ENCODE measurements at places on chromosomes 13 and 19.

DNA sequence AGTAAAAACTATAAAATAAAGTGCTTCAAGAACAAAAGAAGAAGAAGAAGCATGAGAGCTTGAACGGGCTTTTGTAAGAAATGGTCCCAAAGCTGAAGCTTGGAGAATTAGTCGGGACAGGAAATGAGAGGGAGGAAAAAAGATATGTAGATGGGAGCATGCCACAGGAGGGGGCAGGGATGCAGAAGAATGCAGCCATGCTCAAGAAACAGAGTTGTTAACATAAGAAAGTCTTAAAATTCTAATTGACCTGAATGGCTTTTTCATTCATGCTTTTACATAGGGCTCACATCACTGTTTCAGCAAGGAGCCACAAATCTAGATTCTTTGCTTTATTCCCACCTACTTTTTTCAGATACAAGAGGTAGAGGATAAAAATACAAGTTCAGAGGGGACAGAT lies 27.7 kb upstream of the NBEA start:
- DNase-seq, result no peak

DNA sequence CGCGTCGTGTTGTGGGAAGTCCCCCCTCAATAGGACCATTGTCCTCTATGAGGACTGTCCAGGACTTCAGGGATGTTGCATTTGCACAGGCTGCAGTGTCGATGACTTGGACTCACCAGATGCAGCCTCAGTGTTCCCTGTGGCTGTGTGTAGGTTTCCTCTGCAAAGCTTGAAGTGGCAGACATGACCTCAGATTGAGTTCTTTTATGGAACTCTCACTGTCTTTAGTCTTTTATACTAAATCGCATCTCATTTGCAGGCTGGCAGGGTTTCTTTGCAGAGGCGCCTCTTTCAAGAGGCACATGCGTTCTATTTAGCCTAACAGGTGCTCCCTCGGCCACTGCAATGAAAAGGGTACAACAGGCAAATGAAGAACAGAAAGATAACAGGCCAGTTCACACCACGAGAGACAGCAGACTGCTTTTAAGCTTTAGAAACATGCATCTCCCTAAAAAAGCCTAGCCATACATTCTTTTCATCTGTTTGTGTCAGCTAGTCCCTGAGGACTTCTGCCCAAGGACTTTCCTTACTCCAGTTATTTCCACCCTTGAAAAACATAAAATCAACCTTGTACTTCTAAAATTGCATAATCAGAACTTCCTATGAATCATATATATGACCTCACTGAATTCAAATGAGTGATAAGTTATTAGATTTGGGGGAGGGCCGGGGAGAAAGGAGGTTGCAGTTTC lies 118.4 kb downstream of the RAB20 start:
- no peak for DNase-seq

DNA sequence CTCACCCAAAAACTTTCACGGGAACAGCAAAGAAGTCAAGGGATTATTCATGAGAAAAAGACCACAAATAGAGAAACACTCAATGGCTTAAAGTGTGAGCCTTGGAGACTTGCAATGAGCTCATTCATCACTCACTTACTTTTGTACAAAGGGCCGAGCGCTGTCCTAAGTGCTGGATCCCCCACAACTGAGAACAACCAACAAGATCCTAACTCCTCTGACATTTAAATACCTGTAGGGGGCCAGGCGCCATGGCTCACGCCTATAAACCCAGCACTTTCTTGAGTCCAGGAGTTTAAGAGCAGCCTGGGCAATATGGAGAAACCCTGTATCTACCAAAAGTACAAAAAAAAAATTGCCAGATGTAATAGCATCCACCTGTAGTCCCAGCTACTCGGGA lies 29.4 kb upstream of the ZNF507 start:
- DNase-seq, result no peak

GRCh38 chr19:56109226-56109625 lies 11.9 kb downstream of the ZNF787 start:
- no peak for DNase-seq

Measured in astrocyte of the hippocampus (primary cell).